ENCODE measurements at places on chromosomes 3 and 15.

DNA sequence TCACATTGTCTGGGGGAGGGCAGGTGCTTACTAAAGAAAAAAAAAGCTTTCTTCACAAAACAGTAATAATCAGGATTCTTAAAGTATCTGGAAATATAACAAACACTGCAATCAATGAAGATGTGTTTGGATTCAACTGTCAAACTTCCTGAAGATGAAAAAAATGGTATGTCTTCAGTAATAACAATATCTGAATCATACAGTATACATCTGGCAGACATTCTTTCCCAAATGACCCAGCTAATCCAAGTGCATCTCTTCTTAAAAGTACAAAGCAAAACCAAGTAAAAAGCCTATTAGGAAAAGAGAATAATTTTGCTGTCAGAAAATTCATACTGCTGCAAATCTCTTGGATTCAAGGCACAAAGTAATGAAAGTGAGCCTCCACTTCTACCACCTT, 145.0 kb upstream of the MCTP2 start:
- DNase-seq, result peak; percentile 32

GRCh38 chr3:51075221-51075775, 309.8 kb upstream of the MANF start:
- no peak for DNase-seq

DNA sequence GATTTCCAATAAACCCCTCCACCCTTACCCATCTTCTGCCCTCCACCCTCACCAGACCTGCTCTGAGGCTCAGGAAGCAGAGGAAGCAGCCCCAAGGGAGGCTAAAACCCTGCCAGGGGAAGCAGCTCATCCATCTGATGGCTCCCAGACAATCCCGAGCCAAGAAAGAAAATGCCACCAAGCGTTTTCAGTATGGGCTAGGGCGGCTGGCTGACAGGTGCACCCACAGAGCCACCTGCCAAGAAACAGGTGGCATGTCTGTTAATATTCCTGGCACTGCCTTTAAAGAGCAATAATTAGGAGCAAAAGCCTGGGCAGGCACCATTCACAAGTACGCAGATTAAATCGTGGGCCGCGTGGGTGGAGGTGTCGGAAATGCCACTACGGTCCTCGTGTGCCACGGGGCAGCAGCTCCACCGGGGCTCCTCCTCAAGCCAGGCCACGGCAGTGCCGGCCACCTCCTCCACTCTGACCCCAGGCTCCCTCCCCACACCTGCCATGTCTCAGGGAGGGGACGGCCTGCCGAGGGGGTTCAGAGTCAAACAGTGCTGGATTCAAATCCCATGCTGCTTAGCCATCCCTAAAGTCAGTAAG, 23.9 kb upstream of the GRIP2 start:
- DNase-seq, result no peak

GRCh38 chr3:161270991-161271390, 49.9 kb downstream of the NMD3 start:
- no peak for DNase-seq

DNA sequence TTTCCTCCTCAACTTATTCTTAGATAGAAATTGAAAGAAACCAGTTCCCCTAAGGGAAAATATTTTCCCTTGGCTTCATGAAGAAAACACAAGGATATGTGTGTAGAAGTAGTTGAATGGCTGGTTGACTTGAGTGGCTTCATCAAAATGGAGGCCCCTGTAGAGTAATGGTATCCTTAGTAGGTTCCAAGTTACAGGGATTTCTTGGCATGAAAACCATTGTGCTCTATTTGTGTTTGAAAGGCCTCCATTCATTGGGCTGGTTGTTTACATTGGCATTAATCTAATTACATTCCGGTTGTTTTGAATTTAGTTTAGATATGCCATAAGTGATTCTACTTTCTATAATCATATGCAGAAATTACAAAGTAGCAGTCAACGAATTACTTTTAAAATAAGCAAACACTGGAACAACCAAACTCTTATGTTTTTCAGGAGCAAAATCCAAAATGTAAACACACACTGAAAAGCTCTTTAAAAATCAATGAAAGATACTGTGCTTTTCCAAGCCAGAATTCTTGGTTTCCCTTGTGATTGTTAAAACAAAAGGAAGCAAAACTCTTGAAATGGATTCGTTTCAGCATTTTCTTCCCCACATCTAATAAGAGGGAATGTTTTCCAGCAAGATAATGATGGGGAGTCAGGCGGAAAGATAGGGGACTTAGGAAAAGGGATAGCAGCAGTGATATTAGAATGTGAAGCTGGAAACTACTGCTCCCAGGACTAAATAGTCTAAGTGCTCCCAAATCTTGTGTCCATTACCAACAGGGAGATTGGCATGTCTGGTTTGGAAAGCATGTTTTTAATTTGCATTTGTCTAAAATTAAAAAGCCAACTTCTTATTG, 77.0 kb downstream of the EPHA3 start:
- no peak for DNase-seq

GRCh38 chr3:16354291-16354690, 89.3 kb downstream of the OXNAD1 start:
- no peak for DNase-seq

- no peak for DNase-seq
Observed at GRCh38 chr3:61518590-61518989, 42.8 kb upstream of the PTPRG start.

DNA sequence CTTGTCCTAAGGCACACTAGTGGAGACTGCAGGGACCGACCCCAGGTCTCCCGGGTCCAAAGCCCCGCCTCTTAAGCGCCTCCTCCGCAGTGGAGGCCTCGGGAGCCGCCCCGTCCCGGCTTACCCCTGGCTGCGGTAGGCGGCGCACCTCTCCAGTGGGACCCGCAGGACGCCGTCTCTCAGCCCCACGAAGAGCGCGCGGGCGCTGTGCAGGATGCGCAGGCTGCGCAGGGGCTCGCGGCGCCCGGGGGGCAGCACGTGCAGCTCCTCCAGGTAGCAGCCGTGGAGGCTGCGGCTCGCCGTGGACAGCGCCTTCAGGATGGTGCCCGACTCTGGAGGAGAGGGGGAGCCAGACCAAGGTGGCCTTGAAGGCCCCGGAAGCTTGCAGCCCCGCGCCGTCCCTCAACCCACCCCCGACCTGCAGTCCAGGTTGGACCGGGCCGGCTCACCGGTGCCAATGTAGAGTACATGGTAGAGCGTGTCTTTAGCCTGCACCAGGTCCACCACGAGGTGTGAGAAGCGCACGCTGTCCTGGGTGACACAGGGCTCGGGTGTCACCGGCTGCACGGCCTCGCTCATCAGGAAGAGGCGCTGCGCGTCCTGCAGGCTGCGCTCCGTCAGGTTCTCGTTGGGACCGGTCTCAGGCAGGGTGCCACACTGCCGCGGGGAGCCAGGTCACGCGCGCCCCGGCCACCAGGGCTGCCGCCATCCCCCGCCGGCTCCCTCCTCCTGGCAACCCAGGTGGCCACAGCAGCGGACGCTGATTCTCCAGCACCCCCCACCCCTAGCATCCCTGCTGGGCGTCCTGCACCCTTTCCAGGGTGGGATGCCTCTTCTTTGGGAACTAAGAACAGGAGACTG, 105.5 kb downstream of the SEMA5B start:
- no peak for DNase-seq

GRCh38 chr3:140334132-140334929, 343.5 kb upstream of the TRIM42 start:
- DNase-seq, result no peak

DNA sequence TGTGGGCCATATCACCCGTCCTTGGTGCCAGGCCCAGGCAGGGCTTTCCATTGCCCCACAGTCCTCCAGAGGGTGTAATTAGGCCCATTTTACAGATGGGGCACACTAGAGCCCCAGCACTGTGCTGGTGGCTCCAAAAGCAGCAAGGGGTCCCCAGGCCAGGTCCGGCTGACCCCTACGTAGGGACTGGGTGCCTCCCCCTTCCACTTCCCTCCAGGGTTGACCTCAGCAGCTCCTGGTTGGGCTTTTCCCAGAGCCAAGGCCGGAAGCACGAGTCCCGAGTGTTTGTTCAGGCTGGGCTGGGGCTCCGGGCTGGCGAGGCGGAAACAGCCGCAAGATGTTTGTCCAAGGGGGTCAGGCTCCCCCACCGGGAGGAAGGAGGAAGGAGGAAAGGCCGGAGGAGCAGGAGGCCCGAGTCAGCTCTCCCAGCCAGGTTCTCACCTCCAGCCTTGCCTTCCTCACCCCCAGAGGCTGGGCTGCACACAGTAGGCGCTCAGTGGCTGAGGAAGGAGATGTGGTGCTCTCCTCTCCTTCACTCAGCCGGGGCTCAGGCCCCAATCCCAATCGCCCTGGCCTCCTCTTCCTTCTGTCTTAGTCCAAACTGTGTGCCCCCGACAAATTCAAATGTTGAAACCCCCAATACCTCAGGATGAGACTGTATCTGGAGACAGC, 17.1 kb upstream of the PLXND1 start:
- no peak for DNase-seq

- no peak for DNase-seq
Observed at GRCh38 chr3:34284959-34285826, 486.8 kb downstream of the PDCD6IP start.

DNA sequence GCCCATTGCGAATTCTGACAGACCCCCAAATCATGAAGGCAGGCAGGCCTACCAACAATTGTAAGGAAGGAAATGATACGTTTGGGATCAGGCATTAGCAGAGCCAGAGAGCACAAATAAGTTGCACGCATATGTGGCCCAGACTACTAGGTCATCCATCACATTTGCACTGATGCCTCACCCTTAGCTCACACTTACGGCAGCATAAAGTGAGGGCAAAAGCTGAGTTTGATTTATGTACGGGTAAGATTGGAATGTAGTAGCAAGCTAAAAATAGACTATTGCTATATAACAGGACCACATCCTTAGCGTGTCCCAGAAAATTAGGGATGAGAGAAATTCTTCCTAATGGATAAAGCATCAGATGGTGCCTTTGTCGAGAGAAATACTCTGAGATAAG, 58.6 kb downstream of the QTRT2 start:
- no peak for DNase-seq

DNA sequence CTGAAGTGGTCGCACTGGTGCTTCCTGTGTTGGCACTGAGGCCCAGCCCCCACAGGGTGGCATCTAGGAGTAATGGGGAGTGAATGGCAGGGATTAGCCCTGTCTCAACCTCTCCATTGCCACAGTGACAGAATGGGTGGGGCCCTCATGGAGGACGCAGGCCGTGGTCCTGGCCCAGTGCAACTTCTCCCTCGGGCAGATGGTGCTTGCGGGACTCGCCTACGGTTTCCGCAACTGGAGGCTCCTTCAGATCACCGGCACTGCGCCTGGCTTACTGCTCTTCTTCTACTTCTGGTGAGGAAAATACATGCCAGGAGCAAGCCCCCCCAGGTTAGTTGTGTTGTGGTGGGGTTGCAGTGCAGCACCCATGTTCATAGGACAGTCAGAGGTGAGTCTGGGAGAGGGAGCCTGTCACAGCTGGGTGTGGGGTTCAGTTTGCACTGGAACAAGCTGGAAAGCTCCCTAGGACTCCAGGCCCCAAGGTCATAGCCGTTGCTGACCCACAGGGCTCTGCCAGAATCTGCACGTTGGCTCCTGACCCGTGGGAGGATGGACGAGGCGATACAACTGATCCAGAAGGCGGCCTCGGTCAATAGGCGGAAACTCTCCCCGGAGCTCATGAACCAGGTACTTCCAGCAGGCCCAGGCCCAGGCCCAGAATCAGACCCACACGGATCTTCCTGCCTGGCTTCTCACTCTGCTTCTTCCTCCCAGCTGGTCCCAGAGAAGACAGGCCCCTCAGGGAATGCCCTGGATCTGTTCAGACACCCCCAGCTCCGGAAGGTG, 7.0 kb upstream of the SLC22A14 start:
- DNase-seq, result no peak

- DNase-seq, result no peak
Observed at GRCh38 chr15:93319121-93319814, 230.3 kb upstream of the RGMA start.

- peak; percentile 42 for DNase-seq
Observed at GRCh38 chr3:87076946-87077345, 86.0 kb upstream of the VGLL3 start.

DNA sequence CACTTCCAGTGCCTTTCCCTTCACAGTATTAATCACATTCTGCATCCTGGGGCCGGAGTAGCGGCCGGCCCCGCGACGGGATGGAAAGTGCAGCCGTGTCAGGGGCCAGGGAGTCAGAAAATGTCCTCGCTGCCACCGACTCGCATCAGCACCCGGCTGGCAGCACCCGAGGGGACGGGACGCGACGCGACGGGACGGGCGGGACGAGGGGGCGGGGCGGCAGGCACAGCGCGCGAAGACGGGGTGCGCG, 353 bp downstream of the ATG3 start:
- DNase-seq, result no peak

- no peak for DNase-seq
Observed at GRCh38 chr3:115687721-115688120, 64.4 kb downstream of the GAP43 start.

GRCh38 chr3:172398484-172398883, 49.8 kb downstream of the GHSR start:
- no peak for DNase-seq

DNA sequence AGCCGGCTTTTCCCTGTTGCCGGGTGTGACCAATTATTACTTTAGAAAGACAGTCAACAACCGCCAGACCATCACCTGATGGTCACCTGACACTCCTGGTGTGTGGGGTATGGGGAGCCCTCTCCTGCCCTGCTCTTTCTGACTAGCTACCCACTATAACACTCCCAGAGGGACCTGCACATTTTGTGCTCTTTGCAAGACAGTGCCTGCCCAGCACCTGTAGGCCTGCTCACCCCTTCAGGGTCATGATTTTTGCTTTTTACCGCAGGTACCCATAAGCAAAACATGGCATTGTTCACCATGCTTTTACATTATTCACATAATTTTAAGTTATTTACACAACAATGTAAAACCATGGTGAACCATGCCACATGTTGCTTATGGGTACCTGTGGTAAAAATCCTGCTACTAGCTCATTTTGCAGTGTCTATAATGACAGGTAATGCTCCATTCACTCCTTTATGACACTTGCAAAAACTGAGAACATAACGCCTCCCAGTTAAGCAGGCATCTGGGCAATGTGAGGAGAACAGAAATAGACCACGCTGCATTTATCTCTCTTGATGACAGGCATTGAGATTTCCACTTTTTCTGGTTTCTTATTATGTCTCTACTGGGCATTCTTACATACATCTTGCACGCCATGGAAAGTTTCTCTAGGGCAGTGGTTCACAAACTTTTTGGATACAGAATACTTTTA, 9.9 kb downstream of the CCRL2 start:
- no peak for DNase-seq

DNA sequence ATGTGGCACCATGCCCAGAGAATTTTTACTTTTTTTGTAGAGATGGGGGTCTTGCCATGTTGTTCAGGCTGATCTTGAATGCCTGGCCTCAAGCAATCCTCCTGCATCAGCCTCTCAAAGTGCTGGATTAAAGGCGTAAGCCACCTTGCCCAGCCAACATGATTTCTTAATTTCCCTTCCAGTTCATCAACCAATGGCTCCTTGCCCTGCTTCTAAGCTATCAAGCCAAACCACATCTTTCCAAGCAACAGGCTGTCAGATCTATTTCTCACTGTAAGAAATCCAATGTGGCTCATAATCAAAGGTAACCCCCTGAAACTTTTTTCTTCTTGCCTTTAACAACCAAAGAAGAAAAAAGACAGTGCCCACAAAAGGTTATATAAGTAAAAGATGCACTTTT, 204.2 kb upstream of the ICE2 start:
- no peak for DNase-seq

GRCh38 chr15:43920254-43920600, 93.4 kb downstream of the WDR76 start:
- DNase-seq, result no peak

- DNase-seq, result no peak
Observed at GRCh38 chr3:42159147-42159546, 68.0 kb downstream of the TRAK1 start.

Data from AG04450 (cell line).